Mesothelial cell of epicardium (in vitro differentiated cells): ENCODE measurements at places on chromosomes 2 and 18. TPM values are rescaled to one million over a fixed set of nuclear protein-coding genes. Genes with fewer than 3 reads are reported as not detected.
A peak's percentile ranks its signal among the peaks of the same experiment; 100 is the strongest.

DNA sequence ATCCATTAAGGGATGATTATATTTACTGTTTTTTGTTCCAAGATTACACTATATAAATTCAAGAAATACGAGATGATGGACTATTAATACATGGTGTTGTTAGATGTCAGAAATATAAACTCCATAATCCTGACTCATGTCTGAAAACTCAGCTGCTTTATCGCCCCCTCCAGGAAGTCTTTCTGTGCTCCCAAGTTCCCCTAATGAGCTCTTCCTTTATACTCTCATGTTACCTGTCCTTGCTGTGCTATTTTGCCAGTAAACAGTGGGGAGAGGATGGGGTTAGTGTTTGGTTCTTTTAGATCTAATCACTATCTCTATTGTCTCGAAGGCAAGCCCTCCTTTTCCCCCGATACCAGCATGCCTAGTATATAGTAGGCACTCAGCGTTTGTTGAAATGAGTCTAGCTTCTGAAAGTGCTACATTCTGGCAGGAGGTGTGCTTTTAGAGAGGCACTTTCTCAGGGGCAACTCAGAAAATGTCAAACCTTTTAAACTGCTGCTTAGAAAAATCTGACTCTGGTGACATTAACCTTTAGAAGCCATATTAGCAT, 21.4 kb upstream of the BARD1 start:
- no peak overlapping the region for H3K4me3 ChIP-seq
- no peak for DNase-seq
- H3K27ac ChIP-seq, result no peak overlapping the region
- H3K27me3 ChIP-seq, result no peaks in the 10 kb centered on the region

- no peak overlapping the region for H3K27ac ChIP-seq
- H3K27me3 ChIP-seq, result no peaks in the 10 kb centered on the region
- peaks cover 12% of the 10 kb centered on the region for H3K36me3 ChIP-seq
- DNase-seq, result no peak
- peaks cover 28% of the 10 kb centered on the region for H3K4me1 ChIP-seq
Measured at GRCh38 chr18:23200756-23201155, 65.5 kb downstream of the CABLES1 start.

DNA sequence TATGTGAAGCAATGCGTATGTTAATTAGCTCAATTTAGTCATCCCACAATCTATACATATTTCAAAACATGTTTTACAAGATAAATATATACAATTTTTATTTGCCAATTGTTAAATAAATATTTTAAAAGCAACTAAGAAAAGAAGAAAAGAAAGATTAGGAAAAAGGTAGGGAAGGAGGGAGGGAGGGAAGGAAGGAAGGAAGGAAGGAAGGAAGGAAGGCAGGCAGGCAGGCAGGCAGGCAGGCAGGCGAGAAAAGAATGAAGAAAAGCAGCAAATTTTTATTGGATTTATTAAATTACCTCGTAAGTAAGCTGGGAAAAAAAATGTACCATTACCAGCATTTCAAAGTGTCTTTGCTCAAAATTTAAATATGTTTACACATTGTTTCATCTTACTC, 30.5 kb downstream of the NOL4 start:
- H3K36me3 ChIP-seq, result no peaks in the 10 kb centered on the region
- DNase-seq, result no peak
- no peak overlapping the region for H3K4me3 ChIP-seq
- no peak overlapping the region for H3K27ac ChIP-seq
- H3K27me3 ChIP-seq, result no peaks in the 10 kb centered on the region

GRCh38 chr2:196987649-196988364, 61.3 kb upstream of the PGAP1 start:
- peak overlapping the region; percentile 96 for H3K27ac ChIP-seq
- H3K36me3 ChIP-seq, result no peaks in the 10 kb centered on the region
- H3K27me3 ChIP-seq, result no peaks in the 10 kb centered on the region
- peaks cover 22% of the 10 kb centered on the region for H3K4me1 ChIP-seq
- no peak for DNase-seq

DNA sequence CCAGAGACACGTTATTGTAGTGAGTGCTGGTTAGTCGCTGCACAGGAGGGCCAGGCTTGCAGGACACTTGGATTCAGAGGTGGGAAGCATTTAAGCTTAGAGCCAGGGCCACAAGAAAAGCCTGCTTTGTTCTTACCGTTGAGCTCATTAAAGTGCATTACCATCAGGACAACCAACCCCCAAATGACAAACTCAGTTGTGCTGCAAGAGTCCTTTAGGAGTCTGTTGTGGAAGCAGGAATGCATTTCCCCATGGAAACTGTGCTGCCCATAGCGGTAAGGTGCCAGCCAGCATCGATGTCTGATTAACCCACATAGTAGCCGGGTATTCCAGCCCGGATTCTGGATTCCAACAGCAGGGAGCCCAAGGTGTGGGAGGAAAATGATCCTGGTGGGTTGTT, 23.4 kb upstream of the REEP1 start:
- no peaks in the 10 kb centered on the region for H3K36me3 ChIP-seq
- peaks cover 24% of the 10 kb centered on the region for H3K27me3 ChIP-seq
- no peak for DNase-seq
- H3K4me1 ChIP-seq, result no peaks in the 10 kb centered on the region
- no peak overlapping the region for H3K27ac ChIP-seq
- no peak overlapping the region for H3K4me3 ChIP-seq

The DLX1 gene
- total RNA-seq, result 5.1 to 5.9 TPM (median 5.1 TPM) in 3 replicates

DNA sequence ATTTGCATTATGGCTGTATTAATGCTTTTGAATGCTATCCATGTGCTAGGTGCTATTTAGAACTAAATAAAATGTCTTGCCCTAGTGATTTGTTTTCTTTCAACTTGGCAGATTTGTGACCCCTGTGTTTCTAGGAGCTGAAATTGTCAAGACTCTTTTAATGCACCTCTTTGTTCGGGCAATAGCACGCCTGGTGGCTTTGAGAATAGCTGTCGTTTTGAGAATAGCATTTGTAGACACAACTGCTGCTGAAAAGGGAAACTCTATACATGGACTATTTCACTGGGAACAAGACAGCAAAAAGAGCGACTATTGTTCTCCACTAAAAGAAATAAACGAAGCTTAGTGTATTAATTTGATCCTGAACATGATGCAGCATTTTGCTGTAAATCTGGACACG, 352.1 kb upstream of the ZNF521 start:
- no peaks in the 10 kb centered on the region for H3K27me3 ChIP-seq
- no peak overlapping the region for H3K4me3 ChIP-seq
- no peak overlapping the region for H3K27ac ChIP-seq
- no peaks in the 10 kb centered on the region for H3K36me3 ChIP-seq
- no peak for DNase-seq
- H3K4me1 ChIP-seq, result no peaks in the 10 kb centered on the region

GRCh38 chr18:23832911-23833310, 143.7 kb downstream of the LAMA3 start:
- H3K36me3 ChIP-seq, result no peaks in the 10 kb centered on the region
- peaks cover 5% of the 10 kb centered on the region for H3K27me3 ChIP-seq
- H3K4me3 ChIP-seq, result no peak overlapping the region
- H3K4me1 ChIP-seq, result no peaks in the 10 kb centered on the region
- H3K27ac ChIP-seq, result no peak overlapping the region
- DNase-seq, result no peak
